ENCODE measurements at places on chromosomes 5 and 9.

GRCh38 chr9:120183615-120184014, 396.4 kb downstream of the CDK5RAP2 start:
- no peak for DNase-seq

DNA sequence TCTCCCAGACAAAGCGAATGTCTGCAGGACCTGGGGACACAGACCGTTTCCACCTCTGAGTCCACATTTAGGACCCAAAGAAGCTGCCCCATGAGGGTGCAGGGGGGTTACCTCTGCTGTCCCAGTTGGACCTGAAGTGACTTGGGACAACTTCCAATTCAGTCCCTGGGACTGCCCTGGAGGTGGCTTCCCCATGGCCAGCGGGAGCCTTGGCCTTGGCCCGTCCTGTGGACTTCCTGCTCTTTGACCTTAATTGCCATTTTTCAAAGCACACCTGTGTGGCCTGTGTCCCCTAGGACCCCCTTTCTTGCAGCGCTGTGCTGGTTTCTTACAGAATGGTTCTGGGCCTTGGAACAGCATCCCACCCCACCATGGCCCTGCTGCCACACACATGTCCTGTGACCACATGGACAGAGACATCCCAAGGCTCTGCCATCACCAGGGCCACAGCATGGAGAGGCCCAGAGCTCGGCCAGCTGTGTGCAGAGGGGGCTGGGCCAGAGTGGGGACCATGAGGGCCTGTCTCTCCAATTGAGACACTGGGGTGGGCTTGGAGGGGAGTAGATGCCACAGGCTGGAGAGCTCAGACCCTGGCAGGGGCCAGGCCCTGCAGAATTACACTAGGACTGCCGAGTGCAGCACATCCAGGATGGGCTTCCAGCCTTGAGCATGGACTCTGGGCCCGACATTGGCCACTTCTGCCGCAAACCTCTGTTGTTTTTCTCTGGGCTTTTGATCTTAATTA, 45.8 kb downstream of the SECISBP2 start:
- no peak for DNase-seq

DNA sequence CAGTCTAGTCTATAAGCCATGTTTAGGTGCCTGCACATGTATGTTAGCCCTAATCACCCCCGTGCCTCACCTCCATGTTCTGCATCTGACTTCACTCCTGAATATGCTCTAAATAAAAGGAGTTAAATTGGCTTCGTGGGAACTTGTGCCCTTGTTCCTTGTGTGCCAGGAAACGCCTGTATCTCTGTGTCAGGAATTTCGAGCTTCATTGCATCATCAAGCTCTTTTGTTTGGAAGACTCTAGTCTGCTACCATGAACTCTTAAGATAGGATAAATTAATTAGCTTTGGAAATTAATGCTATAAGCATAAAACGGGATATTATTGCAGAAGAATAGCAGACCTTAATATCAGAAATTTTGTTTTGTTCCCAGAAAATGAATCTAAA, 99.2 kb downstream of the ADCY2 start:
- DNase-seq, result no peak

- DNase-seq, result peak; percentile 6
Measured at GRCh38 chr5:78399116-78399515, 38.7 kb downstream of the SCAMP1 start.

- DNase-seq, result no peak
Measured at GRCh38 chr5:96248131-96248530, 184.9 kb downstream of the PCSK1 start.

DNA sequence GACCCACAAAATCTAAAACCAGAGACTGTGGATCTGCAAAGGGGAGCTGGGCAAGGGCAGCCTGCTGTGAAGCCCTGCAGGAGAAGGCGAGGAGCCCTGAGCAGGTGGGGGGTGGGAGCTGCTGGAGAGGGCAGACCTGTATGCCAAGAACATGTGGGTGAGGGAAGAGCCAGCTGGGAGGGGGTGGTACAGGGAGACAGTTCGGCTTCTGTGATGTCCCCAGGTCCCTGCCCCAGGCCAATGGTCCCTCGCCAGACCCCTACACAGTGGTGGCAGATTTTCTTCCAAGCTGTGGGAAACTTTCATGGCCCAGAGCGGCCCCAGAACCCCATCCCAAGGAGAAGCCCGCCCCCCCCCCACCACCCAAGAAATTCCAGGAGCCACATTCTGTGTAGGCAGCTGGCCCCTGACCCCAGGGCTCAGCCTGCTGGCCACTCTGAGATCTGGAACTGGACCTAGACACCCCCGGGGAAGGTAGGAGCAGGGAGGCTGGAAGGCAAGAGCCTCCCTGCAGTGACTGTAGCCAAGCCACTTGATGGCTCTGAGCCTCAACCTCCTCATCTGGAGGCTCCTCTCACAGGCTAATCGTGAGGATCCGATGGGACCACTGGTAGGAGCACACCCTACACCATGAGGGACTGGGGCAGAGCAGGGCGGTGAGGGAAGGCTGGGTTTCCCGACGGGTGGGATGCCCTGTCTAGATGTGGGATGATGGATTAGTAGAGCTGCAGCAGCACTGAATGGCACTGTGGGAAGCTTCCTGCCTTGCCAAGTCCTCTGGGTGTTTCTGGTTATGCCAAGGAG, 22.6 kb upstream of the CSF1R start:
- no peak for DNase-seq

DNA sequence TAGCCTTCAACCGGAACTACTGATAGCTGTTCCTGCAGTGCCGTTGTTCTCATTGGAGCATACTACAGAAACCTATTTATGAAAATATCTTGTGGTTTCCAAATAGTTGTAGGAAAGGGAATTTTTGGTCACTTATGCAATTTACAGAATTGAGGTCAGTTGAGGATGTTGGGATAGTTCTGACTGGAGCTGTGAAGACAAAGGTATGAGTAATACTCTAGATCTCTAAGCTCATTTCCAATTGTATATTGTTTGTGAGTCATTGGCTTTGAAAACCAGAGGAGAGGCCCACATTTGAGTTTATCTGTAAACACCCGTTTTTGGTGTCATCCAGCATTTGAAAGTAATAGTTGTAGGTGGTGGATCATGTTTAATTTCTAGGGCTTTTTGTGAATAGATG, 561.3 kb upstream of the WWC1 start:
- peak; percentile 94 for DNase-seq

GRCh38 chr9:135478829-135479468, 633 bp upstream of the PPP1R26 start:
- DNase-seq, result no peak

DNA sequence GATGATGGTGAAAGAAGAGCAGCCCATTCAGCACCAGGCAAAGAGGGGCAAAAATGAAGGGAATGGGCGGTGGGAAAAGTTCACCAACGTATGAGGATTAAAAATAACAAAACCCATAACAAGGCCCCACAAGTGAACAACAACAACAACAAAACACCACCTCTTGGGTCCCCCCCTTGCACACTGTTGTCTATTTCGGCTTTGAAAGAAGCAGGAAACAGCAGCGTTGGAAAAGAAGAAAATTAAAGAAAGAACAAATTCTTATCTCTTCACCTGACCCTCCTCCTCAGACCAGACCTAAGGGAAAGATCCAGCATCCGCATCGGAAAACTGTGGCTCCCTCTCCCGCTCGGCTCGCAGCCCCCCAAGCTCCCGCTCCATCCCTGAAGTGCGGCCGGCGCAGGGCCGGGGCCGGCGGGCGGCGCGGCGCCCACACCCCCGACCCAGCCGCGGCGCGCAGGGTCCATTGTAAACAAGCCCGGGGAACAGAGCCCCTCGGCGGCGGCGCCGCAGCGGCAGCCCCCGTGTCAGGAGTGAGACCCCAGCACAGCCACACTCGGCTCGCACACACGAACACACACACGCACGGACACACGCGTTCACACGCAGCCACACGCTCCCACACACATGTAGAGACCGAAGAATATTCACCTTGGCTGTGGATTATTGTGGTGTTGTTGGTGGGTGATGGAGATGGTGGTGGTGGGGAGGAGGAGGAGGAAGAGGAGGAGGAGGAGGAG, 535 bp downstream of the RFX3 start:
- DNase-seq, result peak; percentile 67

GRCh38 chr5:91271999-91272398, 111.1 kb downstream of the ARRDC3 start:
- no peak for DNase-seq

- DNase-seq, result no peak
Measured at GRCh38 chr5:88884608-88884877, 1.6 kb upstream of the MEF2C start.

DNA sequence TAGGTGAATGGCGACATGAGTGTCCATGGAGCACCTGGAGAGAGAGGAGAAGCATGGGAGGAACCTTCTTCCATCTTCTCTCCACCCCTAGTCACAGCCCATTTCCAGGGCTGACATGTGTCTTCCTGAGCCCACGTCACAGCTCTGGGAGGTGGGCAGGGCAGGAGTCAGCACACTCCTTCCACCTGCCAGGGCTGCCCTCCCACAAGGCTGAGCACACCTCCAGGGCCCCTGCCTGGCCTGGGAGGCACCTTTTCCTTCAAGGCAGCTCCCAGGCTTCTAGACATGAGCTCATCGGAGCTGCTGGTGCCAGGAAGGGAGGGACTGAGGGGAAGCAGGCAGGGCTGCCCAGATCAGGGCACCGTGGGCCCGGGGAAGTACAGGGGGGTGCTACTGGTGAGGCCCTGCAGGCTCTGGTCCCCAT, 13.6 kb upstream of the SYNPO start:
- DNase-seq, result no peak

- DNase-seq, result peak; percentile 48
Measured at GRCh38 chr9:89278997-89279739, 31.8 kb upstream of the CKS2 start.

DNA sequence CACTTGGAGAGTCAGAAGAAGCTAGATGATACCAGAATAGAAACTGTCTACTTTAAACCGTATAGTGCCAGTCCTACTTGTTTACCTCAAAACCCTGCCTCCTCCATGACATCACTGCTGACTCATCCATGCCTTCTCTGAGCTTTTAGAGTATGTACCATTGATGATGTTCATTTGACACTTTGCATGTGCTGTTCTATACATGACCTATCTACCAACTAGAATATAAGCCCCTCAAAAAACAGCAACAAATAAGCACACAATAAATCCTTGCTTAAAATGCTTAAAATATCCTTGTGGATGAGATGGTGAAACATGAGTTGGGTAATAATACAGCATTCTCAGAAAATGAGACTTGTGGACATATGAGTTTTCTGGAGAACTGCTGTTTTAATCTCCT, 2.6 kb downstream of the CTNNAL1 start:
- DNase-seq, result peak; percentile 33

- DNase-seq, result peak; percentile 52
Measured at GRCh38 chr5:159061834-159062474, 37.8 kb downstream of the EBF1 start.

GRCh38 chr9:115978659-115979096, 174.9 kb upstream of the PAPPA start:
- DNase-seq, result no peak

GRCh38 chr9:137977571-137978261, 100.1 kb downstream of the CACNA1B start:
- no peak for DNase-seq

- no peak for DNase-seq
Measured at GRCh38 chr9:5445886-5446285, 4.5 kb upstream of the CD274 start.

DNA sequence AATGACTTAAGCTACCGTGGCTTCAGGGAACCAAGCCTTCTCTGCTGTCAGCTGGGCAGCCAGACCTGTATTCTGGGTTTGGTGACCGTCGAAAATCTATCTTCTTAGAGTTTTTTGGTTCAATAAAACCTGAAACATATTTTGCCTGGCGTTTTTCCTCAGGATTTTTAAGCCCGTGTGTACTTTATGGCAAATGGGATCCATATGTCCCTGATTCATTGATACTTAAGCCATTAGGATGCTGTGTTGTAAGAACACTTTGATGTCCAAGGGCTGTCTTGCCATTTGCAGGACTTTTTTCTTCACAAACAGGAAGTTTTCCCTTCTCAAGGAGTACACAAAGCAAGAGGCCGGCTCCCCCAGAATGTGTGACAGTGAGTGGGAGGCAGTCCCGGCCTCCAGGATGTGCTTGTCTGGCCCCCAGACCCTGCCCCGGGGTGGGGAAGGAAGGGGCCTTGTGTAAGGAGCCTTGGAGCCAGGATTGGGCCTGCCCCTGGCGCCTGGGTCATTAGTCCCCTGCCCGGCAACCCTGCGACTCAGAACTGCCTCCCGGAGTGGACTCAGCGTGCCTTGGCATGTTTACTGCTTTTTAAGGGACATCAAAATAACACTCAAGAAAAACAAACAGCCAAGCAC, 83.4 kb upstream of the SMIM23 start:
- no peak for DNase-seq

GRCh38 chr9:95479330-95479729, 37.4 kb downstream of the PTCH1 start:
- no peak for DNase-seq

GRCh38 chr5:95822043-95822541, 434 bp downstream of the GLRX start:
- DNase-seq, result peak; percentile 29

All from muscle of back (tissue), 13 donors.